Stimulated activated CD8-positive, alpha-beta memory T cell treated with anti-CD3 and anti-CD28 coated beads, Interleukin-4, amount 100 ng/mL, for 48 hours (primary cell): ENCODE measurements at places on chromosomes 3 and 15.

- DNase-seq = no peak
These were observed 12.6 kb downstream of the CCR5 start for GRCh38 chr3:46383211-46383950.

DNA sequence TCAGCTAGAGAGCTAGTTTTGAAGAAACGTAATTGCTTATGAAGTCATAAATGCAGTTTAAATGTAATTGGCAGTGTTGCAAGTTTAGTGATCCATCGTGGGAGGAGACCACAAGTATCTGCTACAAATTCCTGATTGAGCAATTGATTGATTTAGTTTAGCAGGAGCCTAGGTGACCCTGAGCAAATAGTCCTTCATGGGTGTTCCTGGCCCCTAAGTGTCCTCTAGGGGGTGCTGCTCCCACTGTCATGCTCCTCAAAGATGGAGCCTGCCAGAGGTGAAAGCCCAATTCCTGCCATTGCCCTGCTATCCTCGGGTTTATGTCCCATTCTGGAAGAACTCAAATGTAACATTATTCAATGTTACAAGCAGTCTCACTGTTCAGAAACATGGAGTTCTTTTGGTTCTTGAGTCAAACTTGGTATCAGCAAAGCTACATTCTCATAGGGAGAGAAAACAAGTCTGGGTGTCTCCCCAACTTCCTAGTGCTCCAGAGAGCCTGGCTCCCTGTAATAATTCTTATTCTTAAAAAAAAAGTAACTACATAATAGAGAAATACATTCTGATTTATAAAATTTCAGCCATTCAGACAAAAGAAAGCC is 29.8 kb upstream of the SENP5 start:
- DNase-seq = peak; percentile 83

DNA sequence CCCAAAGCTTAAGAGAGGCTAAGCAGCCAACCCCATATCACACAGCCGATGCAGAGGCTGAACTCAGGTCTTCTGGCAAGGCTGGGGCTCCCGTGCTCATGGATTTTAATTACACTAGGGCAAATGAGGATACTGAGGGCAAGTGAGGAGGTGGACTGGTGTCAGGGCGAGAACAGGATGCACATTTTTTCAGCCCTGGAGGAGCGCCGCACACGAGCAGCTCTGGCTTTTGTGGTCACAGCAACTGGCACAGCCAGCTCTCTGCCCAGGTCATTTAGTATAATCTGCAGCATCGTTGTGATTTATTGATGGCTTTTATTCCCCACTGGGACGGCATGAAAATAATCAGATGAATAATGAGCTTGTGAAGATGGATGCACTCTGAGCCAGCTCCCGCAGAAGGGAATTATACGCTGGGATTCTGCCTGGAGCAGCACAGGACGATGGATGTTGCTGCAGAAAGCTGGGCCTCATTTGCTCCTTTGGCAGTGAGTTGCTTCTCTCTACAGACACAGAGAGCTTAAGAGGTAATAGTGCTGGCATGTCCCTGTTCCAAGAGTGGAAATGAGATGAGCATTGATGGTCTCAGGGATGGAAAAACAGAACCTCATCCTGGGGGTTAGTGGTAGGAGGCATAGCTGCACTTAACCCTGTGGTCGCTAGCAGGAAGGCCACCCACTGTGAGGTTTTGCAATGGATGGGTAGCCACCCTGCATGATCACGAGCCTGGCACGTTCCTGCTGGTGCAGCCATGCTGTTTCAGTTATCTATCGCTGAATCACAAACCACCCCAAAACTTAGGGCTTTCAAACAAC is 135.4 kb downstream of the UACA start:
- DNase-seq = no peak

DNA sequence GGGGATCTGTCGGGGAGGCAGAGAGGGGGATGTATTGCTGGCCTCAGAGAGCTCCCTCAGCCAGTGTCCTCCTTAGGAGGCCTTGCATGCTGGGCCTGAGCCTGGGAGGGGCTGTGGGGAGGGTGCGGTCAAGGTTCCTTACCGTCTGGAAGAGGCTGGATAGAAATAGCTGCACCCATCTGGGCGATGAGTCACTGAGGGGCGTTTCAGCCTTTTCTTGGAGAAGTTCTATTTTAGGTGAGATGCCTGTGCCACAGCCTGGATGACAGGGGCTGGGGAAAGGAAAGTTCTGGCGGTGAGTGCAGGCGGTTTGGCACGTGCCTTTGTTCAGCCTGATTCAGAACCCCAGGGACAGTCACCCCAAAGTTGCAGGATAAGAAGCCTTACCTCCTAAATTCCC is 35.7 kb upstream of the APEH start:
- no peak for DNase-seq

DNA sequence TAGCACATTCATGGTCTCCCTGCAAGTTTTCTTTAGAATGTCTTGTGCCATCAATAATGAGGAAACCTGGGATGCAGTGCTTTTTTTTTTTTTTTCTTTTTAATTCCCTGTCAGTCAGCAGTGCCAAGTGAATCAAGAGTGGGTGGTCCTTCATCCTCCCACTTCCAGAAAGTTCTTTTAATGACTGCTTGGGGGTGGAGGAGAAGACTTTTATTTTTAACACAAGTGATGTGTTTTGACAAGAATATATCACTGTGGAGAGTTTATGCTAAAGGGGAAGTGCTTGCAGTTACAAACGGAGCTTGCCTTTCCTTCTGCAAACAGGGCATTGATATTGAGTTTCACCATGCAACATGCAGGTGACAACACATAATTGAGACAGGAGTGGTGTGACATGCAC is 69.7 kb downstream of the CACNA2D3 start:
- no peak for DNase-seq

DNA sequence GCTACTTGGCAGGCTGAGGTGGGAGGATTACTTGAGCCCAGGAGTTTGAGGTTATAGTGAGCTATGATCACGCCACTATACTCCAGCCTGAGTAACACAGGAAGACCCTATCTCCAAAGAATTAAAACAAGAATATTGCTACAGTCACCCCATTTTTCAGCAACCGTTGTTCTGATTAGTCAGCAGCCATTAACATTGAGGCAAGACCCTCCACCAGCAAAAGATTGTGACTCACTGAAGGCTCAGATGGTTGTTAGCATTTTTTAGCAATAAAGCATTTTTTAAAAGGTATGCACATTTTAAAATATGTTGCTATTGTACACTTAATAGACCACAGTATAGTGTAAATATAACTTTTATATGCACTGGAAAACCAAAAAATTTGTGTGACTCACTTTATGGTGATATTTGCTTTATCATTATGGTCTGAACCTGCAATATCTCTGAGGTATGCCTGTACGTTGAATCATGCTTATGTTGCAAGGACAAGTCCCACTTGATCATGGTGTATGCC is 492.6 kb downstream of the SQOR start:
- DNase-seq = no peak
